ENCODE measurements at places on chromosomes 12 and 14.
A peak's percentile ranks its signal among the peaks of the same experiment; 100 is the strongest.

- DNase-seq: peak; percentile 2
Measured at GRCh38 chr14:26339381-26339780, 258.5 kb downstream of the NOVA1 start.

GRCh38 chr12:26172539-26172938 is 22.8 kb upstream of the SSPN start:
- no peak for DNase-seq

DNA sequence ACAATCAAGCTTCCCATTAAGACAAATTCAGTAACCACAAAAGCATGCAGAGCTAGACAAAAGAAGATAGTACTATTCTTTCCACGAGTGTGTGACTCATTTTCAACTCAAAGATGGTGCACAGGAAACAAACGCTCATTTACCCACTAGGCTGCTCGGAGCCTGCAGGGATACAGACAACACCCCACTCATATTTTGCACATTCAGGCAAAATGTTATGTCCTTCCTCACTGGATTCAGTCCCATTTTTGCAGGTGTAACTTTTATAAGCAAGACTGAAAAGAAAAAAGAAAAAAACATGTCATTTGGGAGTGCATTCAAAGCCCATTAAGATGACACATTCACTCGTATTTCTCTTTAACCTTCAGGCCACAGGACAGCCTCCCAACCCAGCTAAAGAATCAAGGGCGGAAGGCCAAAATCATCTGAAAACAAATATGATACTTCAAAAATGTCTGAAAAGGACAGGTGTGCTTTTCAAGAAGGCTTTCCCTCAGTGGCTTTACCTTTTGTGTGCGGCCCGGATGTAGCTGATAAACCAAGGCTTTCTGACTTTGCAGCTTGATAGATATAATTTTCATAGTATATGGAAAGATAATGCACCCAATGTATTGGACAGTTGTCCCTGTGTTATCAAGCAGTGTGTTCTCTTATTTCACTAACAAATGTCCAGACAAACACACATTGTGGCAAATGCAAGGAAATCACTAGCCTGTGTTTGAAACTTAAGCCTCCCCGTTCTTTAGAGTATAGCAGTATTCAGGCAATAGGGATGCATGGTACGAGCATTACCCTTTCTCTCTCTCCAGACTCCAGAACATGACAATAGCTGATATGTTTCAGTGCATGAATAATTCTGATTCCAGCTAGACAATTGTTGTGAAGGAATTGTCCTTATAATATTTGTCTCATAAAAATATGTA is 147.8 kb upstream of the KRR1 start:
- peak; percentile 68 for DNase-seq

DNA sequence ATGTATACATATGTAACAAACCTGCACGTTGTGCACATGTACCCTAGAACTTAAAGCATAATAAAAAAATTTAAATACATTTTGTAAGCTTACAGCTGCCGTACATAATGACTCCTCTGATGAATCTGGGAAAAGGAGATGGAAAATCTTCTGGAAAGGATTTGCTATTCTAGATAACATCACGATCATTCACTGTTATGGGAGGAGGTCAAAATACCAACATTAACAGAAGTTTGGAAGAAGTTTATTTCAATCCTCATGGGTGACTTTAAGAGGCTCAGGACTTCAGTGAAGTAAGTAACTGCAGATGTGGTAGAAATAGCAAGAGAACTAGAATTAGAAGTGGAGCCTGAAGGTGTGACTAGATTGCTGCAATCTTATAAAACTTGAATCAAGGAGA is 172.2 kb downstream of the SLC16A7 start:
- no peak for DNase-seq

- DNase-seq: no peak
Measured at GRCh38 chr14:100078997-100079725, 13.9 kb downstream of the EVL start.

- no peak for DNase-seq
Measured at GRCh38 chr14:104293851-104294627, 155.7 kb downstream of the KIF26A start.

DNA sequence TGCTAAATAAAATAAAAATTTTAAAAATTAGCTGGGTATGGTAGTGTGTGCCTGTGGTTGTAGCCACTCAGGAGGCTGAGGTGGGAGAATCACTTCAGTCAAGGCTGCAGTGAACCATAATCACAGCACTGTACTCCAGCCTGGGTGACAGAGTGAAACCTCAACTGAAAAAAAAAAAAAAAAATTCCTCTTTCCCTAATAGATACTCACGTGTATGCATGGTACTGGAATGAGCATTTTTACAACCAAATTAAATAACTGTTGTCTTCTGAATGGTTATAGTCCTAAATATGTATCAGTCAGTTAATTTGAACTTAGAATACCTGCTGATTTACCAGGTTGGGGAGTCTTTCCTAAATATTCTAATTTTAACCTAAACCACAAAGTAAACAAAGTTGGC is 98.3 kb upstream of the ATF1 start:
- DNase-seq: no peak

DNA sequence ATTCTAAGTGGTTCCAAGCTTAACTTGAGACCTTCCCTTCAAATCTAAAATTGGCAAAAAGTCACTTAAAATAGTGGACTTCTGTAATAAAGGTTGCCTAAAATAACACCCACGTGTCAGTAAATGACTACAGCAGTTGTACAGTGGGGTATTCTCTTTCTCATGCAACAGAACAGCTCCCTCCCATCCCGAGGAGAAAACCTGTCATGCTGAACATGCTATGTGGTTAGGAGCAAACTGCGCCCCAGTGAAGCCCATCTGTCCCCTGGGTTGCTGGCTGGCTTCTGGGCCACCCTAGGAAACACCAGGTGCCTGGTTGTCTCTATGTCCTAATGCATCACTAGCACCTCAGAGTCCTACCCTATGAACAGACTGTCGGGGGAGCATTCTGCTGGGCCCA is 2.7 kb downstream of the BTBD6 start:
- DNase-seq: no peak

DNA sequence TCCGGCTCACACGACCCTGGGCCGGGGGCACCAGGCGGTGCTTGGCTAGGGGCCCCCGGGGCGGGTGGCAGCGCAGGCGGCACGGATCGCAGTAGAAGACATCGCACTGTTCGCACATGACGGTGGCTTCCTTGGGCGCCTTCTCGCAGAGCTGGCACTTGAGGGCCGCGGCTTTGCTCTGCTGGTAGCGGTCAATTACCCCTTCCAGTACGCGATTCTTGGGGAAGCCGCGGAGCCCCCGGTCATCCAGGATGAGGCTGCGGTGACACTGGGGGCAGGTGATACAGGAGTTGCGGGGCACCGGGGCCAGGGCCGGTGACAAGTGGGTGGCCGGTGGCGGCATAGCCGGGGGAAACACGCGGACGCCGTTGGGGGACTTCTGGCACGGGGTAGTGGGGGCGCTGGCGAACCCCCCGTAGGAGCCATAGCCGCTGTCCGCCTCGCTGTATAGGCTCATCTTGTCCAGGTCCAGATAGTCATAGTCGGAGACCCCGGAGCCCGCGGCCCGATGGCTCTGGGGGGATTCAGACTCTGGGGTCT is 553 bp downstream of the TRIM9 start:
- peak; percentile 38 for DNase-seq

DNA sequence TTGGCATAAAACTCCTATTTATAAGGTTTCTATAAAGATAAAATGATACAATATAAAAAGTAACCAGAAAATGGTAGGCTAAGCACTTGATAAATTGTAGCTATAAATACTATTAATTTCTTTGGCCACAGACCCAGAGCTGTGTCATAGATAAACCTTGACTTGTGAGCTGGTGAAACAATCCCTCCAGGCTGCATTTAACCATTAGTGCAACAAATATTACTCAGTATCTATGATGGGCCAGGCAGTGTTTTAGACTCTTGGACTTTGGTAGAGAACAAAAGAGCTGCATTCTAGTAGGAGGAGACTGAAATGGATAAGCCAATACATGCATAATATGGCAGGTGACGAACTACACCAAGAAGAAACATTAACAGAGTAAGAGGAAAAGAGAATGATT is 178.1 kb downstream of the BTG1 start:
- DNase-seq: no peak

DNA sequence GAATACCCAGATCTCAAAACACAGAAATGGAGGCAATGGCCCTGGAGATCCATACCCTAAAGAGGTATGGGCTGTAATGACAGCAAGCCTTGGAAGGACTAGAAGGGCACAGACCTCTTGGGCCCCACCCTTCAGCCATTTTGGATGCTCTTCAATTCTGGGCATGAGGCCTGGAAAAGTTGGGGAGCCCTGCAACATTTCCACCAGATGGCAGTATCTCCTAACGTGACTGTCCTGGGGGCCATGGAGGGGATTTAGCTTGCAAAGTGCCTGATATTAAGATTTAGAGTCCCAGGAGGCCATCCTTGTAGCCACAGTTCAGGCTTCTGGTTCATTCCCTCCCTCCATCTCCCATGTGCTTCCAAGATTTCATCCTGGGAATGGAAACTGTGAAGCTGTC is 30.2 kb downstream of the KCNA5 start:
- no peak for DNase-seq

DNA sequence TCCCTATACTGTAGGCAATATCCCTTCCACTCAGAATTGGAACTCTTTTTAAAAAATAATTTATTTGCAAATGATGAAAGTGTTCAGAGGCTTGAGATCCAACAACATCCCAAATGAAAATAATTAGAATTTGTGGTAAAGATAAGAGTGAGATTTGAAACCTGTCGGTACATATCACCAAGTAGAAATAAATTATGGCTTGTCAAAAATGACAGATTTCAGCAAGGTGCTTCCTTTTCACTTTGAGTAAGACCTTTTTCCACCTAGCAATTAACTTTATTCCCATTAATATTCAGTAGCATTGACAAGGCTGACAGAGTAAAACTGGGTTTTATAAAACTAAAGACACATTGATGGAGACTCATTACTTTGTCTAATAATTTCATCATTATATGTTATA is 107.7 kb upstream of the PRKD1 start:
- DNase-seq: peak; percentile 4

GRCh38 chr14:71776471-71777360 is 155.5 kb upstream of the RGS6 start:
- DNase-seq: no peak

- no peak for DNase-seq
Measured at GRCh38 chr12:57176846-57177245, 29.4 kb upstream of the LRP1-AS start.

Measured in NCI-H146 (cell line).